ENCODE measurements at places on chromosomes 2 and 18.

DNA sequence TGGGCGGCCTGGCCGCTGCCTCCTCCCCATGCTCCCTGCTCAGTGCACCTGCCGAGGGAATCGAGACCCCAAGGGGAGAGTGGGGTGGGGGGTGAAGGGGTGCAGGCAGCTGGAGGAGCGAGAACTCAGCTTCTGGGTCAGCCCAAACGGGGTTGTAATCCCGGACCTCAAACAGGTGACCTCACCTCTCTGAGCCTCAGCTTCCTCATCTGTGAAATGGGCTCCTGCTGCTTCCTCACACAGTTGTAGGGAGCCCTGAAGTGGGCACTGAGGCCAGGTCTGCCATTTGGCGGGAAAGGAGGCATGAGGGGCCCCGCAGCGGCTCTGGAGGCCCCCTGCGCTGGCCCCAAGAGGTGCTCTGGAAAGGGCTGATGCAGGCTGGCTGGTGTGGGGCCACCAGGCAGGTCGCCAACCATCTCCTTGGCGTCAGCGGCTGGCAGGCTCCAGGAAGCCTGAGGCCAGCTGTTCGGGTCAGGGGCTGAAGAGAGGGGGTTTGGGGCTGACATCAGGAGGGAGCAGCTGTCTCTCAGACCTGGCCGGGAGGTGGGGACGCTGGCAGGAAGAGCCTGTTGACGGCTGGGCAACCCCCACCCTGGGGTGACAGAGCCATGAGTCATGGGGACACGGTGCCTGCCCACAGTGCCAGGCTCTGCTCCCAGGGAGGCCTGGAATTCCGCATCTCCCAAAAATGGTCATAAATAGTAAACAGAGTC is 4.9 kb downstream of the KLHL30 start:
- no peak for DNase-seq

DNA sequence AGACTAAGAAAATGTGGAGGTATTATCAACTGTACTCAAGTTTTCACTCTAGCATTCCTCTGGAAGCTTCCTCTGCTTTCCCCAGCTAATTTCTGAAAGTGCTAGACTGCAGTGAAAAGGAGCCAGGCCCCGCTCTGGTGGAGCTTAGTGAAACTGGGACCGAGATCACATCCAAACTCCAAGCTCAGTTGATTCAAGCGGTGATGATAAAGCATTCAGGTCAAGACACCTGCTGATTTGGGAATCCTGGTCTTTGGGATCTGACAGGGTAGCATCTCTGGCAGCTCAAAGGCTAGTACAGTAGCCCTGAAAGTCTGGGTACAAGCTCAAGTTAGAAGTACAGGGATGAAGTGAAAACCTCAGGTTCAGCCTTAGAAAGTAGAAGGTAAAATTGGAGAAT is 120.2 kb upstream of the CRIM1 start:
- no peak for DNase-seq

GRCh38 chr2:181394741-181395437 is 62.3 kb upstream of the ITGA4 start:
- DNase-seq, result no peak

GRCh38 chr2:159145745-159146354 is 140.7 kb downstream of the WDSUB1 start:
- no peak for DNase-seq
